Non-pigmented ciliary epithelial cell (primary cell): ENCODE measurements at places on chromosomes 5 and 9.
A peak's percentile ranks its signal among the peaks of the same experiment; 100 is the strongest.

DNA sequence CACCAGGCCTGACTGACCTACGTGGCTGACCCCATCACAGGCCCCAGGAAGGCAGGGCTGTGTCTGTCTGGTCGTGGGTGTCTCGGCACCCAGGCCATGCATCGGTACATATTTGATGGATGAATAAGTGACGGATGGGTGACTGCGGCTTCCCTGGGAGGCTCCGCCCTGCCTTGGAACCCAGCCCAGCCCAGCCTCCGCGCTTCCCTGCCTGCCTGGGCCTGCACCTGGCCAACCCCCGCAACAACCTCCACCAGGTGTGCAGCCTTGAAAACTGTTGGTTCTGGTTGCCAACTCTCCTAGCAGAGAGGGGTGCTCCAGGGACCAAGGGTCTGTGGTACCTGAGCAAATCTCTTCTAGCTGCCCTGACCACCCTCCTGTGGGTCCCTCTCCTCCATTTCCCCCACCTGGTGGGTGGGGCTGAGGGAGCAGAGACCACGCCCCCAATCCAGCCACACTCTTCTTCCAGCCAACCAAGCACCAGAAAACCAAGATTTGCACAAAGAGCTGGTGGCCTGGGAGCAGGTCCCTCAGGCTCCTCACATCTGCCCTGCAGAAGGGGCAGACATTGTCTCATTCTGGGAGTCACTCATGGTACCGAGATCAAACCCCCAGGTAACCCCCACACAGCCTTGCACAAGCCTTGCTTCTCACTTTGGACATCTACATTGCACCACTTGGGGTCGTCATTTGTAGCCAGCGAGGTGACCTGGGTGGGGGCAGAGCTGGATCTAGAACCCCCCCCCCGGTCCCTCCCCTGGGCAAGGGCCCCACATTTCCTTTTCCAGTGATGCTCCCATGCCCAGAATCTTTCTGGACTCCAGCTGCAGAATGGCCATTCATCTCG is 100.6 kb upstream of the IER5L start:
- DNase-seq, result no peak

DNA sequence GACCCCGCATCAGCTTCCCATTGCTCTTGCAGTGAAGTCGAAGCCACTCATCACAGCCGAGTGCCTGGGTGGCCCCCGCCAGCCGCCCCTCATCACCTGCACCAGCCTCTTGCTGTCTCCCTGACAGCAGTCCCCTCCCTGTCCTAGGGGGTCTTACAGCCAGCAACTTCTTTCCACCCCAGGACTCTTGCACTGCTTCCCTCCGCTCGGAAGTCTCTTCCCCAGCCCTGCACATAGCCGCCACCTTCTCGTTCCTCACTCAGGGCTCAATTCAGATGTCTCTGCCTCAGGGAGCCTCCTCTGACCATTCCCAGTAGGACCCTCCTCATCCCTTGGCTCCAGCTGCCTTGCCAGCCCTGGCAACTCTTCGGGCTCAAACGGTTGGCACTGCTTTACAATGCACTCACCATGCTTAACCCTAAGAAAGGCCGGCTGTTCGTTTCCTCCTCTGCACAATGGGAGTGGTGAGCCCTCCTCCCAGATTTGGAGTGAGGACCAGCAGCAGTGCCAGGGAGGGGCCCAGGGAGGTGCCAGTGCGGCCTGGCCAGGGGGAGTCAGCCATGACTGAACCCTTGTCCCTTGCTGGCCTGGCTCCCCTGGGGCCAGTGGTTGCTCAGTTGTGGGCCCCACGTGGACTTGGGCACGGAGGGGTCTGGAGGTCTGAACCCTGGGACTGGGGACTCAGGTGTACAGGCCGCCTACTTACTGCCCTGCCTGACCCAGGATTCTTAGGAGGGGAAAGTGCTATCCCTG is 6.1 kb downstream of the TCF7 start:
- DNase-seq, result no peak

- DNase-seq, result no peak
These were observed 74.1 kb downstream of the STX17 start for GRCh38 chr9:99980598-99980997.

DNA sequence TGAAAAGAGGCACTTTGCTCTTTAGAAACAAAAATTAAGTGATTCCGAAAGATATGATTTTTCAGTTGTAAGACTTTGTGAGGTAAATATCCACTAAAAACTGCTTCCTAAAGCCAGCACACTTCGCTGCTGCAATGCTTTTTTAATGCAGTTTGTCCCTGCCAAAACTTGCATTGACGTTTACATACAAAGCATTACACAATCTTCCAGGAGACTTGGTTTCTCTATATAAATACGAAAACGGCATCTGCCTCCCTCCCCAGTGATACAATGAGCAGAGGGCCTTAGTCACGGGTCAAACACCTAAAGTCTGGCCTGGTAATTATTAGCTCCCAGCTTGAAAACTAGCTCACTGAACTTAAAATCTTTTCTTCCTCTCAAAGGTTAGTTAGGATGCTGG is 170.7 kb downstream of the TSSK1B start:
- DNase-seq, result peak; percentile 37

GRCh38 chr5:138482638-138483037 is 17.4 kb downstream of the EGR1 start:
- no peak for DNase-seq
